H4 (cell line): ENCODE measurements at places on chromosomes 7 and 10.

DNA sequence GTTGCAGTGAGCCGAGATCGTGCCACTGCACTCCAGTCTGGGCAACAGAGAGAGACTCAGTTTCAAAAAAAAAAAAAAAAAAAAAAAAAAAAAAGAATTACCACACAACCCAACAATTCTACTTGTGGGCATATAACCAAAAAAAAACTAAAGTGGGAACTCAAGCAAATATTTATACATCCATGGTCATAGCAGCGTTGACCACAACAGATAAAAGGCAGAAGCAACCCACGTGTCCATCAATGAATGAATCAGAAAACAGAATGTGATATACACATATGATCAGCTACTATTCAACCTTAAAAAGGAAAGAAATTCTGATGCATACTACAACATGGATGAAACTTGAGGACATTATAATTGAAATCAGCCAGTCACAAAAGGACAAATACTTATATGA, 179.3 kb upstream of the NEBL start:
- DNase-seq: peak; percentile 11

- no peak for DNase-seq
These were observed 654.1 kb upstream of the ZWINT start for GRCh38 chr10:57015187-57015586.

- DNase-seq: peak; percentile 35
These were observed 621 bp downstream of the P4HA1 start for GRCh38 chr10:73096041-73096448.

- peak; percentile 25 for DNase-seq
These were observed 196.4 kb upstream of the VSTM2A start for GRCh38 chr7:54345746-54346145.

- DNase-seq: no peak
These were observed 135.7 kb upstream of the RNF32 start for GRCh38 chr7:156504687-156505545.

DNA sequence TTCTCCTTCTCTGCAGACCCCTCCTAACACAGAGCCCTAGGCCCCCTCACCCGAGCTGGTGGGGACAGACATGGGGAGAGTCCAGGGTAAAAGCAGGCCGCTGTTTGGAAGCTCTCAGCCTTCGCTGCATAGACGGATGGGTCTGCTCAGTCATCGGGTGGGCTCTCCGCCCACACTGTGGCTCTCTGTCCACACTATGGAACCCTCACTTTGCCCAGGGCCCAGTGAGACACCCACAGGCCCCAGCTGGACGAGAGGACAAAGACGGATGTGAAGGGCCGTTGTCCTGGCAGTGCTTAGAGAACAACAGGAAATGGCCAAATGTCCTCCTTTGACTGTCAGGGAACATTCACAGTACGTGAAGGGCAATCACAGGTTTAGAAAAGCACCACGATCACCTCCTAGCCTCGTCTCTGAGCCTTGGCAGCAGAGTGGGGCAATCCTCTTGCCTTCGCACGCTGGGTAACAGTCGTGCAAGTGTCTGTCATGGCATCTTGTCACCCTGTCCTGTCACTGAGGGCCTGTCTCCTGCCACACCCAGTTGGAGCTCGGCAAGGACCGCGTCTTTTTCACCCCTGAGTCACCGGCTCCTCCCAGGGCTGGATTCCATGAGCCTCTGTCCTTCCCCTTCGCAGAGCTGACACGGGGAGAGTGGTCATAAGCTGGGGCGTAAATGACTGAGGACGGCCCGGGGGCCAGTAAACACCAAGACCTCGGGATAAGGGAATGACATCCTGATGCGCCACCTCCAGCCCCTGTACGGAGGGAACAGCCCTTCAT, 80.6 kb downstream of the PRKAG2 start:
- DNase-seq: peak; percentile 41

DNA sequence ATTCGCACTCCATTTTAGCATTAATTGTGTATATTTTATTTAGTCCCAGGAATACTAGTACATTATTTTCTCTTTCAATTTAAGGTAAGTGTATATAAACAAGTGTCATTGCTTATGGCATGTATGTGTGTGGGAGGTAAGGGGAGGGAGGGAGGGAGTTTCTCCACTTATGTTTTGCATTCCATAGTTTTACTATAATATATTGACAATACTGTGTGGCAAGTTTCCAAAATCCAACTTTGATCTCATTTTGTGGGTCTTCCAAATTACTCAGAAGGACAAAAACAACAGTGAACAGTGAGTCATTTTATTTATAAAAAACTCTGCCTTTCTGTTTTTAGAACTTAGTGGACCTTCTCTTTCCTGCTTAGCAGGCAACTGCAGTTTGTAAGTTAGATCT, 102.3 kb upstream of the SEMA3E start:
- no peak for DNase-seq

DNA sequence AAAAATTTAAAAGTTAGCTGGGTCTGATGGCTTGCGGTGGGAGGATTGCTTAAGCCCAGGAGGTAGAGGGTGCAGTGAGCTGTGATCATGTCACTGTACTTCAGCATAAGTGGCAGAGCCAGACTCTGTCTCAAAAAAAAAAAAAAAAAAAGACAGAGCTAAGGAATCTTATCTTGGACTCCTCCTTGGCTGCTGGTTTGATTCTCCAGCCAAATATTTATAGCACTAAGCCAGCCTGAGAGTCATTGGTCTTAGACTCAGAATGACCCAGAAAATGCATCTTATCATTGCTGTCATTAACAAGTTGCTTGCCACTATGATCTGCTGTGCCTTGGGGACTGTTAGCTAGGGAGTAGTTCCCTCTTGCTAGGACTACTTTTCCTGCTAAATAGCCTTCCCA, 164.7 kb downstream of the GNAT3 start:
- no peak for DNase-seq

GRCh38 chr10:6035931-6036575, 26.1 kb downstream of the IL2RA start:
- DNase-seq: no peak

- no peak for DNase-seq
These were observed 68.6 kb upstream of the CACNB2 start for GRCh38 chr10:18071591-18071990.
